Adrenal gland (tissue), 19 donors: ENCODE measurements at places on chromosomes 12 and 14.

DNA sequence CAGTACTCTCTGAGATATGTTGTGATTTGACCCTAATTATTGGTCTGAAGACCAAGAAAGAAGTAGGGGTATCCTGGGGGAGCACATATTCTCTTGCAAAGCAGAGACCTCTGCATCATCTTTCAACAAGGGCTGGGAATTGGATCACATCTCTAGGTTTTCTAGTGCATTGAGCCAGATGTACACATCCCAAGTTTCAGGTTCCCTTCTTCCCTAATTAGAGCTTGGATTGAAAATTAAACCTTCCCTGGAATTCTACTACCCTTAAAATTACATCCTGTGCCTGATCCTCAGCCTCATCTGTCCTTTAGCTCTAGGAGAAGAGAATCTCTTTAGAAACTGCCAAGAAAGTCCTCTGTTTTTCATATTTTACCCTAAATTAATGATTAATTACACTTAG, 839.6 kb downstream of the SLC6A15 start:
- no peak for DNase-seq

GRCh38 chr14:69648480-69649451, 37.4 kb downstream of the SUSD6 start:
- no peak for DNase-seq

DNA sequence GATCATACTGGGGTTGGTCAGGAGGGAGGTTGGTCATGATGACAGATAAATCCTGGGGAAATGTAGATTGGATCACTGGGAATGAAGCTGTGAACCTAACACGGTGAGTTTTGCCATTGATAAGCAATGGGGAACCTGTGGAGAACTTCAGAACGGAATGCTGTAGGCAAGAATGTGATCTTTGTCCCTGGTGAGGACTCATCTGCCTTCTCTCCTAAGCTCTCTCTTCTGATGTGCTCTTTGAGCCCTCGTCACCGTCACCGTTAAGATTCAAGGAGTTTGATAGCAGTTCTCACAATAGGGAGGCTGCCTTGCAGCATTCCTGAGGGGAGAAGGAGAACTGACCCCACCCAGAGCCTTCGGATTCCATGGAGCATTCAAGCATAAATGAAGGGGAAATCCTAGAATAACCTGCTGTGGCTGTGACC, 217.6 kb downstream of the ANO6 start:
- DNase-seq, result no peak

GRCh38 chr12:115726691-115727090, 550.8 kb downstream of the MED13L start:
- no peak for DNase-seq

DNA sequence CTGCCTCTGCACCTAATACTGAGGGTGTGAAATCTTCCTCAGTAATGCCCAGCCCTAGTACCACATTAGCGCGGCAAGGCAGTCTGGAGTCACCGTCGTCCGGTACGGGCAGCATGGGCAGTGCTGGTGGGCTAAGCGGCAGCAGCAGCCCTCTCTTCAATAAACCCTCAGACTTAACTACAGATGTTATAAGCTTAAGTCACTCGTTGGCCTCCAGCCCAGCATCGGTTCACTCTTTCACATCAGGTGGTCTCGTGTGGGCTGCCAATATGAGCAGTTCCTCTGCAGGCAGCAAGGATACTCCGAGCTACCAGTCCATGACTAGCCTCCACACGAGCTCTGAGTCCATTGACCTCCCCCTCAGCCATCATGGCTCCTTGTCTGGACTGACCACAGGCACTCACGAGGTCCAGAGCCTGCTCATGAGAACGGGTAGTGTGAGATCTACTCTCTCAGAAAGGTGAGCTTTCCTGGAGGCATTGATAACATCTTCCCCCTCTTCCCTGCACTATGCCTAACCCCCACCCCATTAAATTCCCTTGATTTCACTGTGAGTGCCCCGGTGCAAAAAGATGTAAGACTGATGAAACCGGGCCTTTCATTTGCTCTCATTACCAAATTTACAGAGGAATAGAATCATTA, 291.4 kb downstream of the NAV3 start:
- DNase-seq, result no peak

DNA sequence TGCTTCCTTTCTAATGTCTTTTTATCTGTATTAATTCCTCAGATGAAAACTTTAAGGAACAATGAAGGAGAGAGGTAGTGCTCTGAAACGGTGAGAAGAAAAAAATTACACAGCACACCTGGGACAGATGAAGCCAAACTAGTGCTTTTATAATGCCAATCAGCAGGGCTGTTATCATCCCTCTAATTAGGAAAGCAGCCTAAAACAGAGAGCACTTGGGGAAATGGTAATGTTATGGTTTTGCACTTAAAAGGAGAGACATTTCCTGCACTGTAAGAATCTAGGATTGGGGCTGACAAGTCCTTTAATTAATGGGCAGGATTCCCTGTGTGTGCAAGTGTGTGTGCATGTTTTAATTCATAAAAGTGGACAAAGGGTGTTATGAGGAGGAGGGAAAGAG, 4.8 kb upstream of the LMO3 start:
- no peak for DNase-seq

- no peak for DNase-seq
Observed at GRCh38 chr12:103431950-103432349, 63.8 kb downstream of the C12orf42 start.

DNA sequence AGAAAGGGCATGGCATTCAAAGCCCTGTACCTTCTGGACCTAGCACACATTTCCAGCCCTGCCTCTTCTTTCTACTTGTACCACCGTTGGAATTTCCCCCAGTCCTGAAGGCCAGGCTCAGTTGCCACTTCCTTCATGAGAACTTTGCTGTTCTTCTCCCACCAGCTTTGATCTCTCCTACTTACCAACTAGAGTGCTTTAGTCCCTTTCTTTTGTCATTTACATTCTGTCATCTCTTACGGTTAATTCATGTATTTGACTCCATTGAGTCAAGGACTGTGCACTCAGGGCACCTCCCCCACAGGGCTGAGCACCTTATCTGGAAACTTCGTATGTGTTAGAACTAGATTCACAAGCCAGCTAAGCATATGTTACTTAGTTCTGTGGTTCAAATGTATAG, 26.3 kb downstream of the BICDL1 start:
- DNase-seq, result no peak

- DNase-seq, result peak; percentile 49
Observed at GRCh38 chr14:95361373-95362137, 41.8 kb upstream of the CLMN start.

GRCh38 chr12:114287821-114288525, 118.0 kb downstream of the TBX5 start:
- DNase-seq, result no peak

DNA sequence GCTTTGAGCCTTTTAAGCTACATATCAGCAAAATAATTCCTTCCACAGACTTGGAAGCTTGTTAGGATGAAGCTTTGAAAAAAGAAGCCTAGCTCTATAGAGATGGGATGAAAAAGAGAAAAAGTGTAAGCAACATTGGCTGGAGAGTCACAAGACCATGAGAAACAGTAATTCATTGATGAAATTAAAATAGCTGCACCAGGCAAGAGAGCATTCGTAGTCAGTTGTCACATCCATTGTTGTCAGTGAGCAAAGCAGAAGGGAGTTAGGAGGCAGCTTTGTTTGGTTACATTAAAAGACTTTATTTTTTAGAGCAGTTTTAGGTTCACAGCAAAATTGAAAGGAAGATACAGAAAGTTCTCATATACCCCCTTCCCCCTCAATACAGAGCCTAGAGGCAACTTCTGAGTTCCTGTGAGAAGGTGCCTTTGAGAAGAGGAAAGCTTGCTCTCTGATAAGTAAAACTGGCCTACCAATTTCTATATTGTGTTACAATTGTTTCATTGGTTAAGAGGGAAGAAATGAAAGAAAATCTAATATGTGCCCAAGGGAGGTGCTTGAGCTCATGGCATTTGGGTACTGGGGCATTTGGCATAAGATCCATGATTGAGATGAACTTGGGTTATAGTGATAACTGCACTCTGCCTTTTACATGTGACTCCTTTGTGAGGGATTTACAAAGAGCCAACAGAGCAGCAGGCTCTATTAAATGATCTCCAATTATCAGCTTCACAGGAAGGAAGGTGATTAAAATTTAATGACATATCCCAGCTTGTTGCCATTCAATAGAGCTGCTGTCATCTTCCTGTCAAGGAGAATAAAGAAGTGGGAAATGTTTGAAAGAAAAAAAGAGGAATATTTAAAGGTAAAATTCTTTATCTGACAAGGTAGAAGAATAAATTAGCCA, 361.3 kb upstream of the TMTC1 start:
- DNase-seq, result no peak
